ENCODE measurements at places on chromosomes 4 and X. TPM values are rescaled to one million over a fixed set of nuclear protein-coding genes. Genes with fewer than 3 reads are reported as not detected.

Gene PGM2
- 32.2 TPM for total RNA-seq

Gene STATH
- total RNA-seq = not detected

Gene CT45A7
- not detected for total RNA-seq

Gene SSX2
- not detected for total RNA-seq

Gene PPP1R3F
- total RNA-seq = 0.72 TPM

- DNase-seq = peak; percentile 15
Observed at GRCh38 chr4:42101446-42101975, 50.9 kb downstream of the BEND4 start.

- peak; percentile 79 for DNase-seq
Observed at GRCh38 chrX:9337046-9337445, 127.8 kb upstream of the TBL1X start.

DNA sequence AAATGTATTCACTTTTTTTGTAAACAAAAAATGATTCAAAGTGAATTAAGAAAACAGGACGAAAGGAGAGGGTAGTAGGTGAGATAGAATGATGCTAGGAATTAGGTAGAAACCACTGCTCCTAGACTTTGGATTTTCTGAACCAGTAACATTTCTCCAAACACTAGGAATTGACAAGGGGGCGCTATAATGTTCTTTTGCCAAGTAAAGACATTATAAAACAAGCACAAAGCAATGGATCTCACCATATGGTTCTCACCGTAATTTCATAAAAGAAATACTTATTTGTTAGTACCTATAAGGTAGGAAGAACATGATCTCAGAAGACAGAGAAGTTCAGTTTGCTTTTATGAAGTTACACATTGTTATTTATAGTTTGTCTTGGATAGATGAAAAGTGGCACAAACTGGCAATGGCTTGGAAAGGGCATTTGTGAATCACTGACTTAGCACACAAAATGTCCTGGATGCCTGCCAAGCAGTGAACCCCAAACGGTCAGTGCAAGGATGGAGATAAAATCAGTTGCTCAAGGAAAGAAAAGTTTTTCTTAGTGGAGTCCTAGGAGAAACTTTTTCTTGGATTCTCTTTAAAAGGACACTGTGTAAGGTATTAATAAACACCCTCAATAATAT is 8.1 kb upstream of the TBC1D1 start:
- DNase-seq = no peak

- DNase-seq = no peak
Observed at GRCh38 chrX:48507246-48507645, 1.5 kb upstream of the PORCN start.

DNA sequence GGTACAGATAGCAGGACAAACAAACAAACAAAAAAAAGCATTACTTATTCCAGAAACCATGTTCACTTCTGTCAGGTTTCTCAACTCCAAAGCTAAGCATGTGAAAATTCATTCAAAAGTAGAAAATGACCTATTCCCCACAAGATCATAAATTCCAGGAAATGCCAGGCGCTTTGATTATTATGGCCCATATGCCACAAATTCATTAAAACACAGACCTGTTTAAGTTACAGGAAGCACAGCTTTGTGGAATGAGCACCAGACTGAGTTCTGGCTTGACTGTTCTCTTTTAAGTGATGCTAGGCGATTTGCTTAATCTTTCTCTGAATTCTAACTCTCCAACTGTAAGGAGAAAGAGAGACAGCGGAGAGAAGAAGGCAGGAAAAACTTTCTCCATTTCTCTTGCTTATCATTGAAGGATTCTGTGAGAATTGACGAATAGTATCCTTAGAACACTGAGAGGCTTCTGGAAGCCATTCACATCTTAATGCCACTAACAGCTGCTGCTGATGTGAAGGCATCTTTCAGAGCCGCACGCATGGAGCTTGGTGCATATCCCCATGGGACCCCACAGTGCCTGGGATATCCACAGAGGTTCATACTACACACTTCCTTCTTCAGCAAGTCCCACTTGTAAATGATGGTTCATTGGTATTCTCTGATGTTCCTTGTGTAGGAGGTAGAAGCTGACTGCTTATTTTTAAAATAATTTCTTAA is 138.0 kb downstream of the ZNF674 start:
- no peak for DNase-seq

- no peak for DNase-seq
Observed at GRCh38 chr4:74104145-74104544, 5.2 kb upstream of the CXCL2 start.

GRCh38 chr4:82047731-82048130 is 326.1 kb downstream of the HNRNPD start:
- DNase-seq = no peak

- peak; percentile 78 for DNase-seq
Observed at GRCh38 chr4:8353912-8354453, 84.4 kb downstream of the HTRA3 start.

GRCh38 chr4:101954975-101955678 is 164.6 kb downstream of the BANK1 start:
- DNase-seq = no peak

GRCh38 chr4:88793475-88793874 is 95.8 kb upstream of the NAP1L5 start:
- no peak for DNase-seq

DNA sequence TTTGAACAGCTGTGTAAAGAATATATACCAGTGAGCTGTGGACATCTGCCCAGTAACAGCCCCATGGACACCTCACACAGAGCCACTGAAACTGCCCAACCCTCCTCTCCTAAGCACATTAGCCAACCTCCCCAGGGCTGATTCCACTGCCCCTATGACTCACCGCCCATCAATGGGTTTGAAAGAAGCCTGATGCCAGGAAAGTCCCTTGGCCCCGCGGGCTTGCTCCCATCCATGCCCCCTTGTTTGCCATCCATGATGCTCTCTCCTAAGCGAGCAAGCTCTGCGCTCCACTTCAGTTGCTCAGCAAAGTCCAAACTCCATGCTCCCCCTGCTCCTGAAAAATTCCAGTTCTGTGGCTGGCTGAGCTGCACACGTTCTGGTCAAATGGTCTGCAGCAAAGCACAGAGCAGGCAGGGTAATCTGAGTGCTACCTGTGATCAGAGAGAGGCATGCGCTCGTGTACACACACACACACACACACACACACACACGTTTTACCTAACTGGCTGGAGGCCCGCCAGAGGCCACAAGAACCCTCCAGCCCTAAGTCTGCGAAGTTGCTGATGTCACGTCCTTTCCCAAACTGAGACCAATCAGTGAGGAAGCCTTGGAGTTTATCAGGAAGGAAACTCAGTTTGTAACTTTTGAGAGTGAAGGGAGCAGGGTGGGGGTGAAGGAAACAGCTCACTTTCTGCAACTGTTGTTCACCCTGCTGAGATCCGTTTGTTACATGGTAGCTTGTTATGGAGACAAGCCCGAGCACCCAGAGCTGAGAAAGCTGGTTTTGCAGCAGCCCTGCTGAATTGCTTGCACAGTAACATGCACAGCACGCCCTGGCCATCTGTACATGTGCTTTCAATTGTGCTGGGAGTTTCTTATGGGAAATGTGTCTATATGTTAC is at the start of gene ASB9:
ASB9 (minus strand) TSS at position 466 of the 904 bp plus-strand sequence; CDS start at position 257, 209 bp downstream.
- peak; percentile 34 for DNase-seq

GRCh38 chrX:120015145-120016067 is 62.1 kb downstream of the RHOXF2B start:
- no peak for DNase-seq
